Stimulated activated CD8-positive, alpha-beta memory T cell treated with anti-CD3 and anti-CD28 coated beads, Interleukin-7, amount 100 ng/mL, for 4 hours (primary cell): ENCODE measurements at places on chromosomes 13 and 19.

GRCh38 chr13:89150362-89150761 lies 1479.2 kb downstream of the SLITRK5 start:
- DNase-seq: no peak

DNA sequence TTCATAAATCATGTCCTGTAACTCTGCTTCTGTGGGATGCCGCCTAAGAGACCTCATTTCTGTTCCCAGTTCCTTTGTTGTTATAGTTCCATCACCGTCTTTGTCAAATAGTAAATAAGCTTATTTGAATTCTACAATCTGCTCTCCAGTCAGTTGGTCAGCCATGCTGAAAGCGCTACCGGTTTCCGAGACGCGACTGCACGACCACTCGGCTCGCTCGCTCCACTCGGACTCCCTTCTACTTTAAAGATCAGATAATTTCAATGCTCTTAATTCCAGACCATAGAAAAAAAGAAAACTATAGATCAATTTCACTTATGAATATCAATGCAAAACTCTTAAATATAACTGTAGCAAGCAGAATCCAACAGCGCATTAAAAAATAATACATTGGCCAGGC lies 64.2 kb upstream of the STK24 start:
- DNase-seq: no peak

DNA sequence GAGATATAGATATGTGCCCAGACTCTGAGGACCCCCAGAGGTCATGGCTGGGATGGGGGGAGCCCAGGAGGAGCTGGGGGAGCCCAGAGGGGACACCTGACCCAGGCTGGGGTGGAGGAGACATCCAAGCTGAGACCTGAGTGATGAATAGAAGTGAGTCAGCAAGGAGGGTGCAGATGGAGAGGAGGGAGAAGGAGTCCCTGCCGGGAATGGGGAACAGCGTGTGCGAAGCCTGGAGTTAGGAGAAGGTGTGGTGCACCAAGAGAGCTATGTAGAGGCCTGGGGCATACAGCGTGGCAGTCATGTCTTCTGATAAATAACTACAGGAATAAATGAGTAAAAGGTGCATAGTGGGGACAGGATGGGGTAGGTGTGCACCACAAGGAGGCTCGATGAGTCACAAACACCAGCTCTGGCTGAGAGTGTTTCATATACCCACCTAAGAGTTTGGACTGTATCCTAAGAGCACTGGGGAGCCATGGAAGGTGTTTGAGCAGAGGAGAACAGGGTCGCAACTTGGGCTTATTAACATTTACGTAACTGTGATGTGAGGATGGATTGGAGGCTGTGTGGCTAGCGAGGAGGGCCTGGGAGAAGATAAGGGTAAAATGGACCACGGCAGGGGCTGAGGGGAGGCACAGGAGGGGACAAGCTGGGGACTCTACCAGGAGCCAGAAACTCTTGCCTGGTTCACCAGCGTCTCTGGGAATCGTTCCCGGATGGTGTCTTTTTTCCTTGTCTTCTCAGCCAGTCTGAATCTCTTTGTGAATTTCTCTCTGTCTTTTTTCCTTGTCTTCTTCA lies 1.4 kb downstream of the CEACAM18 start:
- peak; percentile 15 for DNase-seq

GRCh38 chr13:110413016-110413675 lies 106.1 kb downstream of the COL4A2 start:
- no peak for DNase-seq

DNA sequence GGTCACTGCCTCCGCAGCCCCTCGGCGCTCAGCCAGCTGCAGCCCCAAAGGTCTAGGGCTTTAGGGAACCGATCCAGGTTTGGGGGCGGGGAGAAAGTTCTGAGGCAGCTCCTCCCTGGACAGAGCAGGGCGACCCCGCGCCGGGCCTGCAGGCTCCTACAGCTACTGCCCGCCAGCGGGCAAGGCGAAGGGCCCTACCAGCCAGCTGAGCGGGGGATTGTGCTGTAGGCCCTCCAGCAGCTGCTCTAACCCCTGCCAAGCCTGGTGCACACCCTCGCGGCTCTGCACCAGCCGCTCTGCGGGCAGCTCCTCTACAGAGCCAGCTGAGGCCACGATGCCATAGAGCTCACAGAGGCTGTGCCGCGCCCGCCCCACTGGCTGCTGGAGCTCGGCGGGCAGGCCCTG lies 14.0 kb downstream of the PLIN4 start:
- DNase-seq: no peak

DNA sequence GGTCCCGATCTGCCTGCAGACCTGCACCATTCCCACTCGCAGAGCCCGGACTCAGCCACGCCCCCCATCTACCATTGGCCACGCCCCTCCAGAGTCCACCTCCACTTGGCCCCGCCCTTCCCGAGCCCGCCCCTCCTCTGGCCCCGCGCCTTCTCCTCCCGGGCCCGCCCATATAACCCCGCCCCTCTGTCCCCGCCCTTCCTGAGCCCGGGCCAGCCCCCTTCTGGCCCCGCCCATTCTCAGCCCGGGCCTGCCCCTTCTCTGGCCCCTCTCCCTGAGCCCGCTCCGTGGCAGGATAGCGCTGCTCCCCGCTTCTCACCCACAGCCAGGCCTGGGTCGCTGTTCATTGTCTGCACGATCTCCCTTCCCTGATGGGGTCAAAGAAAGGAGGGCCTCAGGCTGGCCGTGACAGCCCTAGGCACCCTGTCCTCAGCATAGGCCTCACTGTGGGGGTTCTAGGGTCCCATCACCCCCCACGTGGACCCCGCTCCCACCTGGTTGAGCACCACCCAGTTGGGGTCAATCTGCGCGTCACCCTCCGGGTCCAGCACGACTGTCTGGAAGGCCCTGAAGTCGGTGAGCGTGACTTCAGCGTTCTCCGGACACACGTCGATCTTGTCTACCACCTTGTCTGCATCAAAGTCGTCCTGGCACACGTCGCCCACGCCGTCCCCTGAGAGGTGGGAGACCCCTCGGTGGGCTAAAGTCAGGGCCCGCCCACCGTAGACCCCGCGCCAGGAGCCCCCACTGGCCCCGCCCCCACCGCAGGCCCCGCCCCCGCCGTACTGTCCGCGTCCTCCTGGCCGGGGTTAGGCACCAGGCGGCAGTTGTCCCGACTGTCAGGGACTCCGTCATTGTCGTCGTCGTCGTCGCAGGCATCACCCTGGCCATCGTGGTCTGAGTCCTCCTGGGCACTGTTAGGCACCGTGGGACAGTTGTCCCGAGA lies 5.7 kb downstream of the COMP start:
- peak; percentile 29 for DNase-seq

GRCh38 chr19:3604987-3605343 lies 1.7 kb downstream of the TBXA2R start:
- no peak for DNase-seq

DNA sequence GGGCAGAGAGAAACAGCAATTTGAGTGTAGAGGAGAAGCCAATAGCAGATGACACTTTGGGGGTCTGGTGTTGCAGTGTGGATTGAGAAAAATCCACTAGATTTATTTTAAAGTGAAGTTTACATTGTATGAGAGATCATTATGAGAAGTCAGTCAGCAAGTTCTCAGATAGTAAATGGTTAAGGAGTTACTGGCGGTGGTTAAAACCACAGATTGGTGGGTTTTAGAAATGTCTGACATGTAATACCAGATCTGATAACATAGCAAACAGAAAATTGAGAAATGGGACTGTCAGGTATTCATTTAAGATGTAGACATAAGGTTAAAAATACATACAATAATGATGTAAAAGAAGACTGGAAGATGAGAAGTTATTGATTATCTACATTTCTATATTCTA lies 7.2 kb downstream of the ABHD13 start:
- DNase-seq: no peak

GRCh38 chr13:110853235-110853721 lies 61.6 kb downstream of the ANKRD10 start:
- DNase-seq: no peak

DNA sequence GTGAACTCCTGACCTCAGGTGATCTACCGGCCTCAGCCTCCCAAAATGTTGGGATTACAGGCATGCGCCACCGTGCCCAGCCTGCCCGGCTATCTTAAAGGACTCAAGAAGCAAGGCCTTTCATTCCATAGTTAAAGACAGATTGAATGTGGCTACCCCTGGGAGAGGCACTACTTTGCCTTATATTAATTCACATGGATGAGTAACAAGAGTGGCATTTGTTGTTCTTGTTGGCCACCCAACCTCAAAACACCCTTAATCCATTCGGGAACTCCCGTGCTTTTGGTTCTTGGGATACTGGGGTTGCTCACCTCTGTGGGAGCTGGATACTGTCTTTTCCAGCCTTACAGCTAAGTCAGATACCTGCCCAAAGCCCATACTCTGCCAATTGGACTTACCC lies 34.4 kb upstream of the ABCC4 start:
- DNase-seq: no peak

GRCh38 chr13:73162912-73163911 lies 104.4 kb downstream of the KLF5 start:
- no peak for DNase-seq

DNA sequence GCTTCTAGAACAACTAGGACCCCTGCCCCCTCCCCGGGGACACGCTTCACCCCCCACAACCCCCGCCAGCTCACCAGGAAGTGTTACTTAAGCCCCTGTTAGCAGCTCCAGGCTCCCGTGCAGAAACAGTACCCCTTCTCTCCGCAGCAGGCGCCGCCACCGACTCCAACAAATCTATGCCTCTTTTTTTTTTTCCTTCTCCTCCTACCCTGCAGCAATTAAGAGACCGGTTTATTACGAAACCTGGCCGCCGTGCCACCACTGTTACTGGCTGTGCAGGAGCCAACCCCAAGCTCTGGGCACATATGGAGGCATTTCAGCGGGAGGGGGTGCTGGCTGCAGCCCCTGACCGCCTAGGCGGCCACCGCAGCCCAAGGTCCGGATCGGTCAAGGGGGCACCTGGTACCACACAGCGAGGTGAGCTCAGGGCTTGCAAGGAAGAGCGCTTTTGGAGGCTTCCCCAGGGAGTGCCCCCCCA lies 2.4 kb downstream of the GADD45B start:
- no peak for DNase-seq

DNA sequence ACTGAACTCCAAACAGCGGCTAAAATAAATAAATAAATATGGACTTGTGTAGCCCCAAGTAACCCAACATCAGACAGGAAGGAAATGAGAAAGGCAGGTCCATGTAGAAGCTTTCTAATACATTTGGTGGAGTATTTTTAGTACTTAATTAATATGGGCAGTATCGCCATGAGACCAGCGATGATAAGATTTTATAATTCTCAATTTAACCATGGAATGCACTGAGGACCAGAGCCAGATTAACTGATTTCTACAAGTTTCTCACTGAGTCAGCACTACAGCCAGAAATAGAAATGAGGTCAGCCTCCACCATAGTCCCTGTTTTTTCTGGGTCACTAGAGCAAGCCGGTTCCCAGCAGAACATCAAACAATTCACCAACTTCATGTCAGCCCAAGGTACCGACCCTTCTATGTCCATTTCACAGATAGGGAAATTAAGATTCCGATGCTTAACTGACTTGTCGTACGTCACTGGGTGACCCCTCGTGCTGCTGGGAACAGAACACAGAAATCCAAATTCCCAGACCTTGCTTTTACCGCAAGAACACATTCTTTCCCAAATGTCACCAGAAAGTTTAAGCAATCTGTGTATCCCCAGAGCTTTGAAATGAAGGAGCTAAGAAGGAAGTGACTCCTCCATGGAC lies 90.4 kb downstream of the COL4A1 start:
- DNase-seq: no peak

DNA sequence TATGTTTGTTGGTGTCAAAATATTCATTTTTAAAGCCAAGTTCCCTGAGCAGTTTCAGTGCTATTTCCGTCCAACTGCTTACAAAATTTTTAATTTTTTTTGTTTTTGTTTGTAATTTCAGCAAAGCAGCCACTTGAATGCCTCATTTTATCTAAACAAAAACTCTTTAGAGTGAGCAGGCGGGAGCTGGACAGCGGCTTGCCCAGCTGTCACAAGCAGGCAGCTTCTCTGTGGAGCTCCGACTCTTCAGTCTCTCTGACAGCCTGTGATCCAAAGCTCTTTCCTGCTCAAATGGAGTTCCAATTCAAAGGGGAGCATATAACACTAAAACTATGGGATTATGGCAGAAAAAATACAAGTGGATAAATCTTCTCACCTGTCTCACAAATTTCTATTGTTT lies 618.3 kb upstream of the PCDH20 start:
- no peak for DNase-seq

GRCh38 chr19:11324079-11324661 lies 15.3 kb downstream of the RAB3D start:
- DNase-seq: peak; percentile 17

DNA sequence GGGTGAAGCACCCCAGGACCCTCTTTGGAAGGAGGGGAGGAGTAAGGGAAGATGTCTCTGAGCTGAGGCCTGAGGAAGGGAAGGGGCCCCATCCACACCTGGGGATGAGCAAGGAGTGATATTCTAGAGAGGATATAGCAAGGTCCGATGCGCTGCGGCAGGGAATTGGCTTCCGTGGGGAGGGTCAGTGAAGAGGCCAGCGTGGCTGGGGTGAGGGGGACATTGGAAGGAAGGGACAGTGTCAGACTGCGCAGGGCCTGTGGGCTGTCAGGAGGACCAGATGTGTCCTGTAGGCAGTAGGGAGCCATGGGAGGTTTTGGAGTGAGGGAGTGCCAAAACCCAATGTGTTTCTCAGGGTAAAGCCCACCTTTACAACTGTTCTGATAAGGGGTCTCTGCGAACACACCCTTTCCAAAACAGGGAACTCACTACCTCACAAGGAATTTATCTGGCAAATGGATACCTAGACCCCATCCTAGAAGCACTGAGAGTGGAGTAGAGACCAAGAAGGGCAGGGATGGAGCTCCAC lies 3.7 kb downstream of the LMTK3 start:
- DNase-seq: no peak

- no peak for DNase-seq
These were observed at the start of gene ADPRHL1 for GRCh38 chr13:113452942-113453901. TSS of gene ADPRHL1 (minus strand) at chr13:113453488. CDS start at chr13:113453437, 51 bp downstream.
